Cerebellar nuclear complex (tissue), 1 donor: ENCODE measurements at places on chromosomes 7 and 10.

DNA sequence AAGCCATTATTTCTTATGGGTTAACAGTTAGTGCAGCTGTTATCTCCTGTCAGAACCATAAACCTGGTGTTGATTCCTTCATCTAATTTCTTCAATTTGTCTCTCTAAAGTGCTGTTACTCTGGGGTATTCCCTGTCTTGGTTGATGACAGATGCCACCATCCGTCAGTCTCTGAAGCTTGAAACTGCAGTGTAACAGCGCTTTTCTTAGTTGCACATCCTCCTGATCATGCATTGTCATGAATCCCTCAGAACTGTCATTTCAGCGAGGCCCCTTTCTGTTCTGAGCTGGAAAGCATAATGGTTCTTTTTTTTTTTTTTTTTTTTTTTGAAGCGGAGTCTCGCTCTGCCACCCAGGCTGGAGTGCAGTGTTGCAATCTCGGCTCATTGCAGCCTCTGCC, 193.9 kb downstream of the SDK1 start:
- no peak for DNase-seq

GRCh38 chr7:75943864-75944263, 28.9 kb downstream of the POR start:
- no peak for DNase-seq

DNA sequence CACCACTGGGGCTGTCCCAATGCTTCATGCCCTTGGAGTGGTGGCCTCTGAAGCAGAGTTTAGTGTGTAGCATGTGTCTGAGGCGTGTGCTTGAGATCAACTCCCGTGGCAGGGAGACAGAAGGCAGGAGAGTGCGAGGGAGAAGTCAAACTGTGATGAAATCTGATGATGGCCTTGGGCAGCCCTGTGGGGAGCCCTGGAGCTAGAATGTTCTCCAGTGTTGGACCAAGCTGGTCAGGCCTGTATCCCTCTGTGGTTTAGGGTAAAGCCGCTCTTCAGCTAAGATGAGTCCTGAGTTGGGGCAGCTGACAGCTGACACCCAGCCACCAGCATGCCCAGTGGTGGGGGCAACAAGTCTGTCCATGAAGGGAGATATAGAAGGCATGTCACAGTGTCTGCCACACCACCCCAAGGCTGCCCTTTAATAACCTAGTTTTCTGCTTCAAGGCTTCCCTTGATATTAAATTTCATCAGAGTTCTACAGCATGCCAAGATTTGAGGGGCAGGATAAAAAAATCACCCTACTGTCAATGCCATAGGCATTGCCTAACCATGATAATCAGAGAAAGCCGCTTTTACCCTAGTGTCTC, 170.5 kb upstream of the SVIL start:
- no peak for DNase-seq

GRCh38 chr7:150340875-150341262, 560 bp downstream of the RARRES2 start:
- no peak for DNase-seq

DNA sequence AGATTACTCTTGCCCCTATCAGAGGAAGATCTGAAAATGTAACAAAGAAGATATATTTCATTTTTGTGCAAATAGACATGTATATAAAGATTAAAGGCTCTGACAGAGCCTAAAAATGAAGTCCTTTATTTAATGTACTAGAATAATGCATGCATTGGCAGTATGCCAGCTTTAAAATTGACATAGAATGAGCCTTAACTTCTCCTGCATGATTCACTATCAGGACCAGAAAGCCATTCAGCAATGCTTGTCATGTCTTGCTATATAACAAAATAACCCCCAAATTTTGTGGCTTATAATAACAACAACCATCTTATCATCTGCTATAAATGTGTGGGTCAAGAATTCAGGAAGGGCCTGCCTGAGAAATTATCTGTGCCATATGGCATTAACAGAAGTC, 411.9 kb downstream of the GRM8 start:
- no peak for DNase-seq

- no peak for DNase-seq
Measured at GRCh38 chr10:74164716-74165529, 13.9 kb downstream of the ADK start.
